ENCODE measurements at places on chromosomes 12 and 14.

- DNase-seq = no peak
Observed at GRCh38 chr14:68285421-68286179, 466.0 kb downstream of the RAD51B start.

DNA sequence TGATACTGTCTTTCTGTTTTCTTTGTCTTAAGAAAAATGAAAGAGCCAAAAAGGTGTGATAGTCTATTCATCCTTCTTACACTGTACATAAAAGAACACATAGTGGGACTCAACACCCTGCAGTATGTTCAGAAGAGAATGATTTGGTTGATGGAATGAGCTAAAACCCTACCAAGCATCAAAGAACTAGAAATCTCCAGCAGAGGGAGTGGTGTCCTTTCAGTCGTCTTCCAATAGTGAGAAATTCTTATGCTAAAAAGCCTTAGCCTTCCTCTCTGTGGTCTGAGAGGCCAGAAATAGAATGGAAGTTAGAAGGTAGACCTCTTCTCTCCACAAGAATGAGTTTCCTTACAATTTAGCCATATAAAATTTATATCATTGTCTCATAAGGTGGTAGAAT, 393.4 kb upstream of the SEL1L start:
- DNase-seq = no peak

DNA sequence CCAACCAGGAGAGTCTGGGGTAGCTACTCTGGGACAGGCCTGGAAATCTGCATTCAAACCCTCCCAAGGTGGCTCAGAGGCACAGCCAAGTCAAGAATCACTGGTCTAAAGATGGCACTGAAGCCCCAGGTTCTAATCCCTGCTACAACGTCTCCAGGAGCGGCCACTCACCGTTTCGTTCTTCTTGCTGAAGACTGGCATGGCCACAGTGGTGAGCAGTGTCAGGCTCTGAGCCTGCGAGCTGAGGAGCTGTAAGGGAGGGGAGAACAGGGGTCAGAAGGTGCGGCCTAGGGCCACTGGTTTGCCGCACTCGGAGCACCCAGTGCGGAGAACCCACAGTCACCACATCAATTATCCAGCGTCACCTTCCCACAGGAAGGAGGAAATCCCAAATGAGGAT, 38.8 kb downstream of the CACNA2D4 start:
- DNase-seq = no peak

DNA sequence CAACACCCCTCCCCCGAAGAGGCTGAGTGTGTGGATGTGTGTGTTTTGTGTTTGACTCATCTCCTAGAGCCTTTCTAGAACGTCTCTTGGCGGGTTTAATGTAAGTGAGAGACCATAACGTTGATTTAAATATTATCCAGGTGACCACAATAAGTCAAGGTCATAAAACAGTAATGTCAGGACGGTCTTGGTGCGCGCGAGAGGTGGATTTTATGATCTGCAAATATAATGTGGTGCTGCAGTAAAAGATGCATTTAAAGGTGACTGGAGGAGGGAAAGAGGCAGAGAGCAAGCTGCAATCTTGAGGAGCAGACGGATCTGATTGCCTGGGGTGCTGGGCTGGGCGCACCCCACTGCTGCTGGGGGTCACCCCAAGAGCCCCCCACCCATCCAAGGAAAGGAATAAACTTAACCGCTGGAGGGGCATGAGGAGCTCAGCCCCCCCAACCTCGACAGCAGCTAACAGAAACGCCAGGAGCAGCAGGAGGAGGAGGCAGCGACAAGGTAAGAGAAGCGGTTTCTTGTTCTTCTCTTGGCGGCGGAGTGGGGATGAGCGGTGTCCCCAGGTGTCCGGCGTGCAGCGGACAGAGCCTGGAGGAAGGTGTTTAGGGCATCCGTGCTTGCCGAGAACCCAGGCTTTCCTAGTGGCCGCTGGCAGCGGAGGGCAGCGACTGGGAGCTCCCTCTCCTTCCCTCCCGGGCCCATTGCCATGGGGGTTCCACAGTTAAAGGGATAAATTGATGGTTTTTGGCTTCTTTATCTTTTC, 5.5 kb downstream of the HOXC10 start:
- no peak for DNase-seq

DNA sequence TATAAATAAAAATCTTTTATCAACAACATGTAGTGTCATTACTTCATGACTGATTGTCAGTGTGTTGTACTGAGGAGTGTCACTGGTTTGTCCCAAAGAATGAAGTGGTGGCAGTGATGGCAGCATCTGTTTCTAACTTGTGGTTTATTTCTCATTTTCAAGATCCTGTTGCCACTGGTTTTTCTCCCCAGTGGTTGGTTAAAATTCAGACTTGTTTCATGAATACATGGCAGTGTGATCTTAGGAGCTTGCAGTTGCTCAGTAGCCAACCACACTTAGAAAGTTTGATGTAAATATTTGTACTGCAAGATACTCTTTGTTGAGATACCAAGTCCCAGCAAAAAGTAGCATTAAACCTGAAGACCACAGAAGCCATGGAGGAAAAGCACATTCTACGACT, 69.8 kb downstream of the PLEKHA5 start:
- no peak for DNase-seq
